Neural crest cell (in vitro differentiated cells): ENCODE measurements at places on chromosomes 7 and 10. TPM values are rescaled to one million over a fixed set of nuclear protein-coding genes. Genes with fewer than 3 reads are reported as not detected.

DNA sequence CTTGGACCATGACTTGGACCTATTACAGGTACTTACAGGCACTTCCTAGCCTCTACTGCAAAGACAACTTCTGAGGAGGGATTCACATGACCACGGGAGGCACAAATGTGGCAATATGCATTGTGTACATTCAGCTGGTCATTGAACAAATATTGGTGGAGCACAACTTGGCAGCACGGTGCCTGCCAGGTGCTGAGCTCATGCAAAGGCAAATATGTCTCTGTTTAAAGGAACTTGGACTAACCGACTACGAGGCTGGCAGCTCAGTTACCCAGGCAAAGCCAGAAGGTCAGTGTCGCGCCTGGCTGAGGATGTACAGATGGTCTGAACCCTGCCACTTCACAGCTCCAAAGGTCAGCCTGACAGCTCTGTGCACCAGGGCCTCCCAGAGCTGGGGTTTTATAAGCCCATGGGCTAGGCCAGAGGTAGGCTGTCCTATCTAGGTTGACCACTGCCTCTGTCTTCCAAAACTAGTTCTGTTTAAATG, 6.1 kb downstream of the DENND11 start:
- no peak for DNase-seq

ASL gene
- total RNA-seq, result 23.0 and 23.6 TPM in 2 replicates

DNA sequence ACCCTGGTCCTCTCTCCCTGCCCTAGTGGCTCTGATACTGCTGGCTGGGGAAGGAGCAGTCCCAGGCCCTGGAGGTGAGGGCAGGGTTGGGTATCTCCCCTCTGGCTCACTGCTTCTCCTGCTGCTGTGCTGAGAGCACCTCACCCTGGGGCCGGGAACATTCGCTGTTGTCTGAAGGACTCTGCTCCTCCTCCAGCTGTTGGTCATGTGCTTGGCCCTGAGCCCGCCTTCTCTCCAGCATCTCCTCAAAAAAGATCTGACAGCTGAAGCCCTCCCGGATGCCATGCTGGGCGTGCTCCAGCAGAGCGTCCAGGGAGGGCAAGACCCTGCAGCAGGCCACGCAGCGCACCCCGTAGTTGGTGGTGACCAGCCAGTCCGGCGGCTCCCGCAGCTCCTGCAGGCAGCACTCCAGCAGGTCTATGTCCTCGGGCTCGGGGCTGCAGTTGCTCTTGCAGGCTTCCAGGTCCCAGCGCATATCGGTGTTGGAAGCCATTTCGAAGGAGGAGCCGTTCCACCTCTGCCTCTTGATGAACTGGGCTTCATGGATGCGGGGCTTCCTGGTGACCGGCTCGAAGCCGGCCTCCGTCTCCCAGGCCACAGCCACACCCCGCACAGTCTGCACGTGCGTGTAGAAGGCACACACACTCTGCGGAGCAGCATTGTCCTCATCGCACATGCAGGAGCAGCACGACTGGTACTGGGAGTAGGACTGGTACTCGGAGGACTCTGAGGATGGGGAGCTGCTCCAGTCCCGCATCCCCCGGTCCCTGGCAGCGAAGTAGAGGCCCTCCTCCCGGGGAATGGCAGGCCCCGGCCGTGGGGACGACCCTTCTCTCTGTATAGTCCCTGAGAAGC, 2.1 kb downstream of the FAM170B start:
- DNase-seq, result no peak

DNA sequence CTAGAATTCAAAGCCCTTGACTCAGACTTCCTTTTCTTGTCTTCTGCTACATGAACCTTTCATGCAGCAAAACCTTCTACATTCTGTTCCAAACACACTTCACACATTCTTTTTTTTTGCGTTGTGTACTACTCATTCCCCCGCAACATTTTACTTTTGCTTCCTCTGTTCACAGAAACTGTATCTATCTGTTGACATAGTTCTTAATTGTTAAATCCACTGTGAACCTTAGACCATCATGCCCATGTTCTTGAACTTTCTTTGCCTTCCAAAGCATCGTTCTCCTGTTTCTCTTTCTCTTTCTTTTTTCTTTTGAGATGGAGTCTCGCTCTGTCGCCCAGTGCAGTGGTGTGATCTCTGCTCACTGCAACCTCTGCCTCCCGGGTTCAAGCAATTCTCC, 14.2 kb downstream of the CCSER2 start:
- no peak for DNase-seq

GLI3 gene
- total RNA-seq, result 136 and 141 TPM in 2 replicates

GRCh38 chr7:11369696-11370095, 396.0 kb downstream of the PHF14 start:
- DNase-seq, result no peak
